Memory B cell (primary cell): ENCODE measurements at places on chromosomes 5 and 9.

DNA sequence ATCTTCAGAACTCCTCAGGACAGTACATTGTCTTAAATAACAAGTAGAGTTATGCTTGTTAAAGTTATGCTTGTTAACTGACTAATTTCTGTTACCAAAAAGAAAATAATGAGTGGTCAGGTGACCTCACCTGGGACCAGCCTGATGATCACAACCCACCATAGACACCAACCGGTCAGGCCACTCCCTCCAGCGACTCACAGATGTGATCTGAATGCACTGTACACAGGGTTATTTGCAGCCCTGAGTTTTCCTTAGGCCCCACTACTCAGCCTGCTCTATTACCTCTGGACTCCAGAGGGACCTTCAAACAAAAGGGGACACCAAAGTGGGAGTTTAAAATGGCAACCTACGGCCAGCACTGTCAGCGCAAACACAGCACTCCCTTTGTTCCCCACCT lies 55.3 kb downstream of the ARSB start:
- H3K27ac ChIP-seq = no peak overlapping the region
- no peaks in the 10 kb centered on the region for H3K27me3 ChIP-seq
- DNase-seq = no peak
- peaks cover 5% of the 10 kb centered on the region for H3K4me1 ChIP-seq
- H3K36me3 ChIP-seq = peaks cover 8% of the 10 kb centered on the region

DNA sequence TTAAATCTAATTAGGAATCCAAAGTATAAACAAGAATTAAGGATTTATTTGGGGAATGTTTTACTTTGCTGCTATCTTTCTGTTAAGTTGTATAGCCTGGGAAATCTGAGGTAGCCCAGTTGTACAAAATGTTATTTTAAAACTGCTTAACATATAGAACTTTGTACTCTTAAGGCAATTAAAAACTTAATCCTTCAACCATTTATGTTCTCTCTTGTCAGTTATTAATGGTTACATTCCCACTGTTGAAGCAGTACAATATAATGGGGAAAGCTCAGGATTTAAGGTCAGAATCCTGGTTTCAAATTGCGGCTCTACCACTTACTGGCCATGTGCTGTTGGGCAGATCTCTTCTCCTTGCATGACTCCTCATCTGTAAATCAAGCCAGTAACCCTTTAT lies 32.7 kb downstream of the FBXO38 start:
- H3K27ac ChIP-seq = no peak overlapping the region
- no peak for DNase-seq
- no peaks in the 10 kb centered on the region for H3K27me3 ChIP-seq

DNA sequence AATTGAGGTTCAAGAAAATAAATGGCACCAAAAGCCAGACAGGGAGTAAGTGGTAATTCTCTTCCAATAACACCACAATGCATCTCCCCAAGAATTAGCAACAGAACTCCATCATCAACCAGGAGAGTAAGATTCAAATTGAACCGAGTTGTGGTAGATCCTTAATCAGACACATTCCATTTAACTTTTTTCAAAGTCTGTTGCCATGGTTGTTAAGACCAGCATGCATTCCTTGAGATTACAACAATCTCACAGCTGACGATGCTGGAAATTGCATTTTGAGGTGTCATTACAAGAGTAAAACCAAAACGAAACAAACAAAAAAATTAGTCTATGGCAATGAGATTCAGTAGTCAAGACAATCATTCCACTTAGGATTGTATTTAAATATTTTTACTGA lies 78.9 kb upstream of the ZNF462 start:
- H3K27me3 ChIP-seq = no peaks in the 10 kb centered on the region
- H3K4me1 ChIP-seq = no peaks in the 10 kb centered on the region
- H3K4me3 ChIP-seq = no peak overlapping the region
- H3K27ac ChIP-seq = no peak overlapping the region
- no peaks in the 10 kb centered on the region for H3K36me3 ChIP-seq

DNA sequence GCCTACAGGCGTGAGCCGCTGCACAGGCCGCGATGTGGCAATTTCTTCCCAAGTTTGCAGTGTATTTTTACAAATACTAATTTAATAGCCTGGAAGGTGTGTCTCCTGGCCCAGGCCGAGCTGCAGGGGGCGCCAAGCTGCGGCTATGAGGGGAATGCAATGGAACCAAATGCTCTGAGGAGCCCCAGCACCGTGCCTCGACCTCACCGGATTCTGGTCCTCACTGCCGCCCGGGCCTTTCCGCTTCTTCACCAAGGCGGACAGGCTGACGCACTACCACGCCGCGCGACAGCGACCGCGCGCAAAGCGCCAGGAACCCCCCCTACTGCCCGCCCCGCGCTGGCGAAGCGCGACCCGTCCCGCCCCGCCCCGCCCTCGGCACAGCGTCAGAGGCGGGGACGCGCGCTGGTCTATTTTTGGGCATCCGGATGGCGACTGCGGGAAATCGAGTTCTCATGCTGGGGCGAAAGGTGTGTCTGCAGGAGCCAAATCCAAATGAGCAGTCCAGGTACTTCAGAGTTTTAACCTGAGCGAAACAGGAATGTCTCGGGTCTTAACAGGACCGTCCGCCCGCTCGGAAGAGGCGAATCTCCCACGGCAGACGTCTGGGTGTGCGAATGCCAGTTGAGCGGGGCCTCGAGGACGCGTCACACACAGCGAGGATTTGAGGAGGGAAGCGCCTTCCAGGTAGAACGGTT lies 31.7 kb upstream of the PRXL2C start:
- peak overlapping the region; percentile 94 for H3K27ac ChIP-seq
- peak overlapping the region; percentile 94 for H3K4me3 ChIP-seq
- peaks cover 9% of the 10 kb centered on the region for H3K4me1 ChIP-seq
- DNase-seq = peak; percentile 79
- peaks cover 13% of the 10 kb centered on the region for H3K36me3 ChIP-seq

DNA sequence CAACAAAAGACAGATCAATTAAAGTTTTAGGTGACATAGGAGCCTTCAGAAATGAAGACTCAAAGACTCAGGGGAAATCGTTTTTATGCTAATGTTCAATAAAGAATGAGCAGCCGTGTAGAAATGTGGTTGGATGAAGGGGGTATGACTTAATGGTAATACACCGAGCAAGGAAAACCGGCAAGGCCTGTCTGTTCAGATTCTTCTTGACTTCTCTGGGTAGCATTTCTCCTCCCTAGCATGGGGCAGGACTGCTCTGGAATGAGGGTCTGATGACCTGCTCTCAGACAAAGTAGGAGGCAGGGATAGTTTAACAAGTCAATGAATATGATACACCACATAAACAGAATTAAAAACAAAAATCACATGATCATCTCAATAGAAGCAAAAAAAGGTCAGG lies 487.4 kb downstream of the ZNF608 start:
- no peaks in the 10 kb centered on the region for H3K27me3 ChIP-seq
- no peak for DNase-seq
- peaks cover 10% of the 10 kb centered on the region for H3K36me3 ChIP-seq
- no peaks in the 10 kb centered on the region for H3K4me1 ChIP-seq
- no peak overlapping the region for H3K4me3 ChIP-seq
- H3K27ac ChIP-seq = no peak overlapping the region

GRCh38 chr9:109331353-109331752 lies 10.5 kb upstream of the EPB41L4B start:
- DNase-seq = no peak
- peaks cover 14% of the 10 kb centered on the region for H3K27me3 ChIP-seq
- no peak overlapping the region for H3K27ac ChIP-seq
- no peaks in the 10 kb centered on the region for H3K4me1 ChIP-seq
